ENCODE measurements at places on chromosomes 16 and 17. TPM values are rescaled to one million over a fixed set of nuclear protein-coding genes. Genes with fewer than 3 reads are reported as not detected.

The DRC7 gene
- not detected for total RNA-seq

The MEIOC gene
- total RNA-seq: not detected

The TLCD3B gene
- not detected for total RNA-seq

The KRT17 gene
- not detected for total RNA-seq

The CCT6B gene
- 0.12 TPM for total RNA-seq

The ABCC12 gene
- not detected for total RNA-seq

The CNTNAP4 gene
- total RNA-seq: not detected

The OR3A3 gene
- not detected for total RNA-seq

The AXIN2 gene
- 8.6 TPM for total RNA-seq

The WNT9B gene
- not detected for total RNA-seq

The NHERF2 gene
- 20.5 TPM for total RNA-seq

The TBC1D3 gene
- total RNA-seq: not detected

The MKS1 gene
- total RNA-seq: 15.3 TPM

The SMIM36 gene
- not detected for total RNA-seq

DNA sequence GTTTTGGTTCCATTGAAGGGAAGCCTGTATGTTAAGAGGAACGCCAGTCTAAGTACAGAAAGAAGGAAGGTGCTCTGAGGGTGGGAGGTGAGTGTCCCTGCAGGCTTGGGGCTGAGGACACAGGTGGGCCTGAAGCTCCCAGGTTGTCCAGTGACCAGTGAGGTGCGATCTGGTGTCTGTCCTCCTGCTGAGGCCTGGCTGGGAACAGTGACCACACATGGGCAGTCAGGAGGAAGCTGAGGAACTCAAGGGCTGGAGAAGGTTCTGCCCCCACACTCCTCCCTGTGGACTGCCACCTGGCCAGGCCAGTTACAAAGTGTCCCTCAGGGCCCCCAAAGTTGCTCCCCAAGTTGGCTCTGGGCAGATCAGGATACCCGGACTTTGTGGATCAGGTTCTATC lies 102.1 kb downstream of the N4BP1 start:
- DNase-seq: no peak

DNA sequence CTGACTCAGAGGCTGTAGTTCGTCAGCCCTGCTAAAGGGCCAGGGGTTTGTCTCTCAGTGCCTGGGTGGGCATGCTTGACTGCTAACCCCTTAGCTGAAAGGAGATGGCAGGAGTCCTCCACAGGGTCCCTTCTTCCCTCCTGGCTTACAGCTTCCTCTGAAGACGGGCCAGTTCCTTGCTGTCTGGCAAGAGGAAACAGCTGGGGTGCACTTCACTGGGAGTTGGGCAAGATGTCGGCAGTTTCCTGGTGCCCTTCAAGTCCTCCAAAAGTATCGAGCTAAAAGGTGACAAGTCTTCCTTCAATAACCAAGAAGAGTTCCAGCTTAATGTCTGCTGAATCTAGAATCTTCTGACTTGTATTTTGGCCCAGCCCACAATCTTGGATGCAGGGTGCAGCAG lies 23.4 kb downstream of the NUP85 start:
- DNase-seq: no peak

DNA sequence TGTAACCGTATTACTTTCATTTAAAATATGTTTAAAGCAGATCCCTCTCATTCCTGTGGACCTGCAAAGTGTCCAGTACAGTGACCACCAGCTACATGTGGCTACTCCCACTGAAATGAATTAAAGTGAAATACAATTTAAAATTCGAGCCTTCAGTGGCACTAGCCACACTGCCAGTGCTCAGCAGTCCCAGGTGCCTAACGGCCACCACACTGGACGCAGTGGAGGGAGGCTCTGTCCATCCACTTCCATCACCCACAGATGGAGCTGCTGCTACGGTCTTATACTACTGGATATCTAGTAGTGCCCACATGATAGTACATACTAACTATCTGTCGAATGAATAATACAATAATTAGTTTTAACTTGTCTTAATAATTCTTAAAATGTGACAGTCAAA lies 2.3 kb upstream of the CBX2 start:
- DNase-seq: no peak

GRCh38 chr16:55572439-55572838 lies 6.0 kb downstream of the CAPNS2 start:
- no peak for DNase-seq

DNA sequence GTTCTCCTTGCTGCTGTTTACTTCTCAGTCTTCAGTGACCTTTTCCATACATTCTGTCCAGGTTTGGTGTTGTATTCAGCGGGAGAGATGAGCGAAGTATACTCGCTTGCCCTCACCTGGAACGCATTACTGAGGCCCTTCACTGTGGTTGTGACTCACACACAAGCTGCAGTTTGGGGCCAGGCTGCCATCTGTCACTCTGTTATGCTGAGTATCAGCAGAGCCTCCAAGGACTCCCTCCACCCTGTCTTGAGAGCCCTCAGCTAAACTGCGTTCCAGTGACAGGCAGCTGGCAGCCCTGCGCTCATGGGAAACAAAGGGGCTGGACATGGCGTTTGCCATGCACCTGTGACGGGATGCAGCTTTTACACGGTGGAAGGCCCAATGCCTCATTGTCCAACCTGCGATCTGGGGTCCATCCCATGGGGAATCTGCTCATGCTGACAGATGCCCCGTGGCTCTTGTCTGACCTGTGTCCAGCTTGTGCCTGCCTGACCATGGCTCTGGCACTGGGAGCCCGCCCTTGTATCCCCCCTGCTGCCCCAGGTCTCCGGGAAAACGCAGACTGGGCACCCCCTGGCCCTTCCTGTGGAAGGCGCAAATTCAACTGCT lies 6.5 kb upstream of the ZNF778 start:
- peak; percentile 89 for DNase-seq

GRCh38 chr16:85888405-85889331 lies 10.3 kb upstream of the IRF8 start:
- no peak for DNase-seq

DNA sequence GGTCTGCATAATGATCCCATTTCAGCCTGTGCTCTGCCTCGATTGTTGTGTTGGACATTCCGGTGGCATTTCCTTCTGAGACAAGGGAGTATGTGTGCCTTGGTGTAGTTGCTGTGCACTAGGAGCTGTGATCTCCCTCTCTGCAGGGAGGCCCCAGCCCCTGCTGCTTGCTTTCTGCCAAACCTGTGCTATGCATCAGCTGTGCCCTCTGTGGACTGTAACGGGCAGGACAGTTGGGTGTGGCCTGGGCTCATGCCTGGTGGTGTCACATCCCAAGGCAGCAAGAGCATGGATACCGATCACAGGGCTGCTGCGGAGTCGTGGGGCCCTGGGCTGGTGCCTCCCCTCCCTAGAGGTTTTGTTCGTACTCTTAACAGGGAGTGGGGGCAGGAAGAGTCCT lies 3.8 kb upstream of the JPT2 start:
- no peak for DNase-seq

DNA sequence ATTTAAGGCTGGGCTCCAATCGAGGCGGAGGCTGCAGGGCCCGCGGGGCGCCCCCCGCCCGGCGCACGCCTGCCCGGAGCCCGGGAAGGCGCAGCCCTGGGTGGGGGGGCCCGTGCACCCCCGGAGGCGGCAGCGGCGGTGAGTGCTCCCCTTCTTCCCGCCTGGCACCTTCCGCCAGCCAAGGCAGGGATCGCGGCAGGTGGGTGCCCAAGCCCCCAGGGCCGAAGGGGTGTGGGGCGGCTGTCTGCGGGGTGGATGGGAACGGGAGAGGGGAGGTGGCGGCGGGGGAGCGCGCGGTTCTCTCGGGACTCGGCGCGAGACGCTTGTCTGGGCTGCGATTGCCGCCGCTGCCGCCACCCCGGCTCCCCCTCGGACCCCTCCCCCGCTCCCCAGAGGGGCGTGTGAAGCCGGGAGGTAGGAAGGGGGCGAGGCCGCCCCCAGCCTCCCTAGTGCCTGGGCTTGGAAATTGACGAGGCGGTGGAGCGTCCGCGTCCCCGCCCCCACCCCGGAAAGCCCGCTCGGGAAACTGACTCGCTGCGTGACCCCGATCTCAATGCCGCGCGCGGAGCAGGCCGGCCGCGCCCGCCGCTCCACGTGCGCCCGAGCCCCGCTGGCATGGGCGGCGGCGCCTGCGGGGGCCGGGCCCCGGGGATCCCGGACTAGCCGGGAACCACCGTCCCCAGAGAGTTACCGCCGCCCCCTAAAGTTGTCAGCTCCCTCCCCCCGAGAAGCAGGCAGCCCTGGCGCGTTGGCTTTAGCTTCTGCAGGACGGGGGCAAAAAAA lies 231.5 kb downstream of the MRTFB start:
- DNase-seq: no peak

- DNase-seq: no peak
Measured at GRCh38 chr17:36686123-36686669, 84.8 kb downstream of the MRM1 start.

DNA sequence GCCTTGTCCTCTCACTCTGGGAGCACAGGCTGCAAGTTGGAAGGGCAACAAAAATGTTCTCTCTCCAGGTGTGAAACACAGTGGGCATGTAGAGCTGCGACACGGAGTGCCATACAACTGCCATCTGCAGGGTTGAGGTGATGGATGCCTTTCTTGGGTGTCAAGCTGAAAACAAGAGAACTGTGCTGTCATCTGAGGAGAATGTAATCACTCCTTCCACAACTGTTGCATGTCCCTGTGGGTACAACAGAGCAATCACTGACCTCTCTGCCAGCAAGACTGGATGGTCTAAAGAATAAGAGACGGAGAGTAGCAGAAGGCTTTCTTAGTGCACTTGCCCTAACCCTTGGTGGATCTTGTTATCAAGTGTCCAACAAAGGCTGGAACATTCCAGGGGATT lies 29.2 kb downstream of the SLFN11 start:
- no peak for DNase-seq

DNA sequence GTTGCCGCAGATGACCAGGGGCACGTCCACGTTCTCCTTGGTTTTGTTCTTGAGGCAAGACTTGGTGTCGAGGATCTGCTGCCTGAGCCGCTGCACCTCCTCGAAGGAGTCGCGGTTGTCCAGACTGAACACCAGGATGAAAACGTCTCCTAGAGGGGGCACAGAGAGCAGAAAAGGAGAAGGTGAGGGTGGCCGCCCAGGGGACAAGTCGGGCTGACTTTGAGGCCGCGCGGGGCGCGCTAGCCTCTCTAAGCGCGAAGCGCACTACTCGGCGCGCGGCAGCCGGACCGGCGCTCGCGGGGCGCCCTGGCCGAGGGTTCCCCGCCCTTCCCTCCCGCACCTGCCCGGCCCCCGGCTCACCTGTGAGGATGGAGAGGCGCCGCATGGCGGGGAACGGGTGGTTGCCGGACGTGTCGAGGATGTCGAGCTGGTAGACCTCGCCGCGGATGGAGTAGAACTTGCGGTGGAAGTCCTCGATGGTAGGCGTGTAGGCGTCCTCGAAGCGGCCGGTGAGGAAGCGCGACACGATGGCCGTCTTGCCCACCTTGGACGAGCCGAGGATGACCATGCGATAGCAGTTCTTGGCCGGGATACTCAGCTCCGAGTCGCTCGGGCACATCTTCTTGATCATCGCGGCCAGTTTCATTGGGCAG lies 533 bp downstream of the RASD1 start:
- DNase-seq: peak; percentile 29

DNA sequence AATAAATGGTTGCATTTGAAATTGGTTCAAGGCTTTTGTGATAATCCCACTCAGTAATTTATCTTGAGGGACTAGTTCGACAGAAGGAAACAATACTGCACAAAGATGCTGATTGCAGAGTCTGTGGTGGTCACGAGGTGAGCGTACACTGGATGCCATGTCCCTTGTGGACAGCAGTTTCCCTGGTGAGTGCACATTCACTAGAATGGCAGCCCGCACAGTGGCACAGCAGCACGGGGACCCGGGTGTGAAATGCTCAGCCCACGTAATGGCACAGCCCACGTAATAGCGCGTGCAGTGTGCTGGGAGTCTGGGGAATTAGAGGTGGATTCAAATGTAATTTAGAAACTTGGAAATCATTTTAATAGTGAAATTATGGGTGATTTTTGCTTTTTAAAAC lies 154.0 kb downstream of the LGALS9B start:
- DNase-seq: no peak

GRCh38 chr16:23734176-23734893 lies 20.5 kb upstream of the CHP2 start:
- no peak for DNase-seq

GRCh38 chr17:6413065-6413464 lies 21.9 kb downstream of the AIPL1 start:
- peak; percentile 70 for DNase-seq

DNA sequence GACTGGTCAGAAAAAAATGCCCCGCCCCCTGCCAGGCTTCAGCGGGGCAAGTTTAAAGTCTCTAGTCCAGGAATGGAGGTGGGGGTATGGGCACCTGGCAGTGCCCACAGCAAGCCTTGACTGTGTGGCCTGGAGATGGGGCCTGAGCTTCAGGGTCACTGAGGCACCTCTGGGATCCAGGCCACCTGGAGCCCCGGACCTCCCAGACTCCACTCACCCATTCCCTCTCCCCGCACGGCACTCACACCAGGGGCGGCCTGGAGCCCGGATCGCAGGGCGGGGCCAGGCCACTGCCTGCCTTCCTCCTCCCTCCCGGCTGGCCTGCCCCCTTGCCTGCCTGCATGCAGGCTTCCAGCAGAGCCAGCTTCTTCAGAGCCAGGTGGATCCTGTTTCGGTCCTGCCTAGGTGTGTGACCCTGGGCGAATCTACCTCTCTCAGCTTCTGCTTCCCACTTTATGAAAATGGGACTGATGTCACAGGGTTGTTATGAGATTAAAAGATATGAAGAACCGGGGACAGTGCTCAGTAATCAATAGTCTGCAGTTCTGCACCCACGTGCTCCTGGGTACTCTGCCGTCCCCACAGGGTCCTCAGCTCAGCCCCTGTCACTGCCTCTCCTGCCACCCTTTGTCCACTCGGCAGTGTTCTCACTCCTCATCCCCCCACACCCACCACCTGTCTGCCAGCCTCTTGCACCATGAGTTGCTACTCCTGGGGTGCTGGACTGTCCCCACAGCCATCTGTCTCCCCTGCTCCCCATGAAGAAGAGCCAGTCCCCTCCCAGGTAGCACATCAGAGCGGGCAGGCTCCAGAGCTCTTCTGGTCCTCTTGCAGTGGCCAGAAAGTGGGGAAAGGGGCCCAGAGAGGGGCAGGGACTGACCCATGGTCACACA lies 1.2 kb upstream of the TCAP start:
- no peak for DNase-seq

DNA sequence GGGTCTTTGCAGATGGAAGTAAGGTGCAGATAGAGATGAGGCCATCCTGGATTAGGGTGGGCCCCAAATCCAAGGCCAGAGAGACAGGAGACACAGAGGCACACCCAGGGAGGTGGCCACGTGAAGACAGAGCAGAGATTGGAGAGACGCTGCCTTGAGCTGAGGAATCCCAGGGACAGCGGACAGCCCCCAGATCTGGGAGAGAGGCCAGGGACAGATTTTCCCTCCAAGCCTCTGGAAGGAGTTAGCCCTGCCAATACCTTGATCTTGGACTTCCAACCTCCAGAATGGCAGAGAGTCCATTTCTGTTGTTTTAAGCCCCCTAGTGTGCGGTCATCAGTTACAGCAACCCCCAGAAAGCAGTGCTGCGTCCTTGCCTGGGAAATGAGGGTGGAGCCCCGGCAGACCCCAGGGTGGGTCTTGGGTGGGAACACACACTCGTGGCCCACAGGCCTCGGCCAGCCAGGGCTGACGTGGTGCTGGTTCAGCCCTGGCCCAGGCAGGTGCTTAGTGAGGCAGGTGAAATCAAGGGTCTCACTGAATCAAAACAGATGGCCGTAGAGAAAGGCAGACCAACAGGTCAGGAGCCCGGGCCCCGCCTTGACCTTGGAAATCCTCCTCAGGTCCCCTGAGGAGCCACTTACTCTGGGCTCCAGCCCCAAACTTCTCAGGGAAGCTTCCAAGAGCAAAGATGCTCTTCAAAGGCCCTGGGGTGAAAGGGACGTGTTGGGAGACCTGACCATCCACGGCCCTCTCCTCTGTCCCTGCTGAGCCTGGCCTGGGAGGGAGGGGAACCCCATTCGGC lies 169.3 kb downstream of the RBFOX3 start:
- peak; percentile 53 for DNase-seq

- no peak for DNase-seq
Measured at GRCh38 chr17:48556229-48556575, 11.3 kb upstream of the HOXB2 start.
